ENCODE measurements at places on chromosomes 12 and 14.

DNA sequence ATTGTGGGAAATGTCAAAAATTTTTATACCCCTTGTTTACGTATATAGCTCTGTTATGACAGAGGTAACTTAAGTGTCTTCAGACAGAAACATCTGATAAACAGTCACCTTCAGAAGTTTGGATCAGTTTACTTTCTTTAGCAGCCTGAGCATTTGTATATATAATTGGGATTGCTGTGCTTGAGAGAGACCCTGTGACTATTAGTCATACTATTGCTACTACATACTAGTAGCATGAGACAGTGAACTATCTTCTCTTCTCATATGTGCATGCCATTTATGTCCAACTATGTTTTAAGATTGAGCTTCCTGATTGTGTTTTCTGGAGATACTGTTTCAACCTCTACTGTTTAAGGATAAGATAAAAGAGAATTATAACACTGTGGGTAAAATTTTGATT is 101.5 kb downstream of the PDE6H start:
- no peak for DNase-seq

GRCh38 chr12:104275689-104276088 is 27.9 kb upstream of the EID3 start:
- DNase-seq, result no peak

DNA sequence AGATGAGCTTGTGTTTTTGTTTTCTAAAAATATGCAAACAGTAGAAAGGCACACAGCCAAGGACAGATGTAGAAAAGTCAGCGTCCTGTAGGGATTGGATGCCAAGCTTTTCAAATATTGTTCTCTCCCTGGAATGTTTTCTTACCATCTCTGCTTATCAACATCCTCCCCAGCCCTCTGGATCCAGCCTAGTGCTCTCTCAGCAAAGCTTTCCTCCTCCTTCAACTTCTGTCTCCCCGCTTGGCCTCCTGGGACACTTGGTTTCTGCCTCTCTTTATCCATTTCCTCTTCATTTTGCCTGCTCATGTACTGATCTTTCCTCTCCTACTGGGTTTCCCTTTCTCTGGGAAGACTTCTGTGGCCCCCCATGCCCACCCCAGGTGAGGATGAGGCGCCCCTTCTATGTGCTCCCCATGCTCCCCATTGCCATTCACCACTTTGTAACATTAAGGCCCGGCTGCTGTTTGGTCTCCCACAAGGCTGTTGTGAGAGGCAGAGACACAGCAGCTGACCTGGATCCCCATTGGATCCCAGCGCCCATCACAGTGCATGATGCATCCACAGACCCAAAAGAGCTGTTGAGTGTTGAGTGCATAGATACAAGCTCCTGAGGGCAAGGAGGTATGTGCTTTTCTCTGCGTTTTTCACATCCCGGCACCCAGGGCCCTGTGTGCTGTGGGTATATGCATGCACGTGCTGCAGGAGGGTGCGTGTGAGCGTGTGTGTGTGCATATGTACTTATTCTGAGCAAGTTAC is 38.2 kb downstream of the EVL start:
- DNase-seq, result no peak

DNA sequence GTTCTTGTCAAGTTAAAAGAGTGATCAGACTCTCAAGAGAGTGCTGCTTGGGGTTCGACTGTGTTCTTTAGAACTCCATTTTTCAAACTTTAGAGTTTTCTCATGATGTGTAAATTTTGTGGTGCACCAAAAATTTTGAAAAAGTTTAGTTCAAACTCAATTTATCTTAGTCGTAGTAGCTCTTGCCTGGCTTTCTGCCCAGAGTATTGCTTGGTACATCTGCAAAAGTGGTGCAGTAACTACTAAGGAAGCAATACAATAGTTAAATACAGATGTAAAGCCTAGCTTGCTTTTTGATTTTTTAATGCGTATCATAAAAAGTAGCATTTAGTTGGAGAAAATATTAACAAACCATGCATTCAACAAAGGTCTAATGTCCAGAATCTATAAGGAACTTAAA is 9.5 kb upstream of the CCDC91 start:
- no peak for DNase-seq

DNA sequence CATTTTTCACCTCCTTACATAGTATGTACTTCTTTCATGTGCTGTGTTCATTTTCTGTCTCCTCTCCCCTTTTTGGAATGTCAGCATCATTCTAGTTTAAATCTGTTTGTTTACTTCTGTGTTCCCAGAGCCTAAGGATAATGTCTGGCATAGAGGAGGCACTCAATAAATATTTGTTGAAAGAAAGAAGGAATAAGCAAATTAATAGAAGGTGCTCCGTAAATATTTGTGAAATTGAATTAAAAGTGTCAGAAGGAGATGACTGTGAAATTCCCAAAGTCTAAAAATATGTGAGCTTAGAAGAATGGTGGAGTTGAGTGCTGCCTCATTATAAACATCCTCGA is 3.3 kb upstream of the CDKN1B start:
- DNase-seq, result no peak

GRCh38 chr12:106120519-106121105 is 18.1 kb downstream of the NUAK1 start:
- DNase-seq, result no peak

DNA sequence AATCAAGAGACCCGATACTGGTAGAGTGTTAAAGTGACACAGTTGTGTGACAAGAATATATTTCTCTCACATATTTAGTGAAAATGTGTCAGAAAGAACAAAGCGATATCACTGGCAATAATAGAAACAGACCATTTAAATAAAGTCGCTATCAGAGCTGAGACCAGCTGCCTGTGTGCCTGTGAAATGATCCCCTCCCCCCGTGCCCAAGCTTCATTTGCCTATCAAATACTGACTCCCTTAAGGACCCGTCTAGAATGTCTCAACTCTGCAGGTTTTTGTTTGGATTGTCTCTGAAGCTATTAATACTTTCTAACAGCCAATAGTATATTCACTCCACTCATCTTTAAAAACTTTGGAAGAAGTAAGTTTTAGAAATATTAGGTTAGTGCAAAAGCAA is 98.9 kb downstream of the EGLN3 start:
- no peak for DNase-seq

GRCh38 chr12:84772281-84772680 is 140.3 kb downstream of the SLC6A15 start:
- no peak for DNase-seq

GRCh38 chr12:118292836-118293235 is 79.9 kb downstream of the TAOK3 start:
- DNase-seq, result no peak

GRCh38 chr12:109689426-109689825 is 24.2 kb upstream of the FAM222A start:
- DNase-seq, result no peak

Measured in NT2/D1 (cell line).